ENCODE measurements at places on chromosomes 11 and 22.

- DNase-seq: no peak
Measured at GRCh38 chr22:26743149-26743548, 85.8 kb downstream of the MIAT start.

- no peak for DNase-seq
Measured at GRCh38 chr22:21827628-21828267, 39.7 kb downstream of the MAPK1 start.

DNA sequence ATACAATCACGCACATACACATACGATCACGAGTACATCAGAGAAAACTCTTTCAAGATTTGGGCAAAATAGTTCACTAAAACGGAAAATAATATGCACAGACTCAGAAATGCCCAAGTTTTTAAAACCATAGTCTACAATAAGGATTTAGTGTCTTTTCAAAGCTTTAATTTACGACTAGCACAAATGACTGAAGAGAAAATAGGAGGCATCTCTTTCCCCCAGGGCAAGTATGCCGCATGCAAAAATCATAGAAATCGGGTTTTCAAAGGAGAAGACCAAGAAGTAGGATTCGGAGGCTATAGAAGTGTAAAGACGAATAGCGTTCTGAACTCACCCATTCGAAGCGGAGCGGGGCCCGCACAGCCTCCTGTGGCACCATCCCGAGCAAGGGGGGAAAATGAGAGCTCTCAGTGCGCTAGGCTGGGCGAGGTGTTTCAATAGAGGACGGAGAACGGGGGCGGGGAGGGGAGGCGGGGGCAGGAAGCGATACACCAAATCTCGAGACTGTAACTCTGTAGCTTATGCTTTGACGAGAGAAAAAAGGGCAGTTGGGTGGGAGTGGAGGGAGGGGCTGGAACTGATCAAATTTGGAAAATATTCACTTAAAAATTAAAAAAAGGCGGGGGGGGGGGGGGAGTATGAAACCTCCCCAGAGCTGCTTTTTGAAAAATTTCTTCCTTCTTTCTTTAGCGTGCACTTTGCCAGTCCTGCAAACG lies 15.8 kb downstream of the BLID start:
- DNase-seq: no peak

- no peak for DNase-seq
Measured at GRCh38 chr11:119676461-119677020, 52.5 kb downstream of the NECTIN1 start.

- DNase-seq: no peak
Measured at GRCh38 chr11:3202305-3202704, 16.3 kb downstream of the MRGPRG start.

- DNase-seq: no peak
Measured at GRCh38 chr11:64333556-64333955, 6.4 kb upstream of the CCDC88B start.

Data from CD4-positive, alpha-beta T cell treated with Interleukin-12 subunit alpha and Interleukin-12 subunit beta, for 1 hour (primary cell).